ENCODE measurements at places on chromosomes 7 and 10.

DNA sequence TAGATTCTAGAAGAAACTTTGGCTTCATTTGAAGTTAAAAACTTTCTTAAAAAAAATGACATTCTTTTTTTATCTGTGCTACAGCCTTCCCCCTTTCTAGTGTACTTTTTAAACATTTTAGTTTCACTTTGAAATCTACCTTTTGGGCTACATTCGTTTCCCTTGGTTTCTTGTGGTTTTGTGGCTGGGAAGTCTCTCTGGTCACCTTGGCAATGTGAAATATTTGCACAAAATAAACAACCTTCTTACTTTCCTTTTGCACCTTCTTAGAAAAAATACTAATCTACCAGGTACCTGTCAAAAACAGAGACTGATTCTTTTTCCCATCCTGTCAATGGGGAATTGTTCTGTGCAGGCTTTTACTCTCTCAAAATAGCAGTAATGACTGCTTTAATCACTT lies 350.2 kb downstream of the GATA3 start:
- DNase-seq = no peak

- DNase-seq = no peak
These were observed 308.5 kb upstream of the MAGI2 start for GRCh38 chr7:79761876-79762429.

DNA sequence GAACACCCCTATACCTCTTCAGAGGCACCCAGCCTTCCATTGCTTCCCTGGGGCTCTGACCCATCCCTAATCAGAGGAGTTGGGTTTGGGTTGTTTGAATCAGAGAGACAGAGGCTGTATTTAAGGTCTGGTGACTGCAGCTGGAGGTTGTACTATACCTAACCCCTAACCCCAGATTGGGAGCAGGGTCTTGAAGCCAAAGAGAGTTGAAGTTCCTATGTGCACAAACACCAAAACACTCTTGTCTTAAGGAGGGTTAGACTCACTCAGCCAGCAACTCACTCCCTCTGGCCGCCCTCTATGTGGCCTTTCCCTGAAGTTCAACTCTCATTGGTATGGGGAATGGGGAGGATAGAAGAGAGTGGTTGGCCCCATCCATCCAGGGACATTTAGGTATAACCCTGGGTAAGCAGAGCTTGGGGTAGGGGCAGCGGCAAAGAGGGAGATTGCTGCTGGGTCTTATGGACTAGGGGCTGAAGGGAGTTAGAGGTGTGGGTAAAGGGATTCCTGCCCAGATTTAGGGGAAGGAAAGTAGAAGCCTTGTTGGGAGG lies 80.0 kb downstream of the PAX2 start:
- DNase-seq = no peak

DNA sequence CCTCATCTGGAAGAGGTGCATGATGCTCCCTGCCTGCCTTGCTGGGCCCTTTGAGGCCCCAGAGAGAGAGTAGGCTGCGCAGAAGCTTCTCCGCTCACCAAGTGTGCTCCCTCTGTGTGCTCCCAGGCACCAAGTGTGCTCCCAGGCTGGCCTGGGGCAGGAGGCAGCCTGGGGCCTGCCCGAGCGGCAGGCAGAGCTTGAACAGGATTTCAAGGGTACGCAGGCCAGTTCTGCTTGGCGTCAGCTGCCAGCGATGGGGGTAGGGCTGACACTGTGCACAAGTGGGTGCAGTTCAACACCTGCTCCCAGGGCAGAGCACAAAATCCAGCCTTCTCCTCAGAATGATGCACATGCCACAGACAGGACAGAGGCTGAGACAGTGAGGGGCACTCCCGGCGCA lies 119.7 kb downstream of the FAM53B start:
- no peak for DNase-seq

GRCh38 chr10:1133495-1134045 lies 77.4 kb downstream of the WDR37 start:
- DNase-seq = no peak

DNA sequence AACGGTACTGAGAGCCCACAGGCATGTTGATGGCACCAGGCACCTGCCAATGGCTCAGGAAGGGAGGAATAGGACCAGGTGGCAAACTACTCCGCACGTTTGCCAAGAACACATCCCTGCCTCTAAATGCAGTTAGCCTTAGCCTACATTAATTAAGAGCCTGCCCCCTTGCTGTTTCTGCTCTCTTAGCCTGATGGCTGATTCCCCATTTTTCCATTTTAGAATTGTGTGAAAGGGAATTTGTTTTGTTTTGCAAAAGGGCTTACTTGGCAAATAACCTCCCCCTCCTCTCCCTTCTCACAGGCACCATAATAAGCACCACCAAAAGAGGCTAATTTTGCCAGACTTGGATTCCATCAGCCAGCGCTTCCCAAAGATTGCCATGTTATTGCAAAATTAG lies 1203.2 kb downstream of the SORCS3 start:
- no peak for DNase-seq

GRCh38 chr10:78182841-78183240 lies 149.2 kb downstream of the RPS24 start:
- DNase-seq = no peak

- no peak for DNase-seq
These were observed 64.5 kb downstream of the VWA2 start for GRCh38 chr10:114303556-114303955.

DNA sequence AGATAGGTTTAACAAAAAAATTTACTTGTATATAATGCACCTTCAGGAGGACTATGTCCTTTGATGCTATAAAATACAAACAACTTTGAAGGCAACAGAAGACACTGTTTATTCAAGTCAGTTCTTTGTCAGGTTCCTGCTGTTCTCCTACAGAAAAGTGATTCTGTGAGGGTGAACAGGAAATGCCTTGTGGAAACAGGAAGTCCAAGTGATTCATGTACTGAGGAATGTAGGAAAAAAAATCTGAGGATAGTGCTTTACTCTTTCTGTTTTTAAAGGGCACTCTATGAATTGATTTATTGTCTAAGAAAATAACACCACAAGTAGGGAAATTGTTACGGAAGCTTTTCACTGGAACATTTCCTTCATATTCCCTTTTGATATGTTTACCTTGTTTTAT lies 171.9 kb downstream of the HDAC9 start:
- DNase-seq = no peak

GRCh38 chr7:69691734-69692133 lies 93.5 kb downstream of the AUTS2 start:
- no peak for DNase-seq

- no peak for DNase-seq
These were observed 135.1 kb downstream of the C10orf105 start for GRCh38 chr10:71584461-71584860.

DNA sequence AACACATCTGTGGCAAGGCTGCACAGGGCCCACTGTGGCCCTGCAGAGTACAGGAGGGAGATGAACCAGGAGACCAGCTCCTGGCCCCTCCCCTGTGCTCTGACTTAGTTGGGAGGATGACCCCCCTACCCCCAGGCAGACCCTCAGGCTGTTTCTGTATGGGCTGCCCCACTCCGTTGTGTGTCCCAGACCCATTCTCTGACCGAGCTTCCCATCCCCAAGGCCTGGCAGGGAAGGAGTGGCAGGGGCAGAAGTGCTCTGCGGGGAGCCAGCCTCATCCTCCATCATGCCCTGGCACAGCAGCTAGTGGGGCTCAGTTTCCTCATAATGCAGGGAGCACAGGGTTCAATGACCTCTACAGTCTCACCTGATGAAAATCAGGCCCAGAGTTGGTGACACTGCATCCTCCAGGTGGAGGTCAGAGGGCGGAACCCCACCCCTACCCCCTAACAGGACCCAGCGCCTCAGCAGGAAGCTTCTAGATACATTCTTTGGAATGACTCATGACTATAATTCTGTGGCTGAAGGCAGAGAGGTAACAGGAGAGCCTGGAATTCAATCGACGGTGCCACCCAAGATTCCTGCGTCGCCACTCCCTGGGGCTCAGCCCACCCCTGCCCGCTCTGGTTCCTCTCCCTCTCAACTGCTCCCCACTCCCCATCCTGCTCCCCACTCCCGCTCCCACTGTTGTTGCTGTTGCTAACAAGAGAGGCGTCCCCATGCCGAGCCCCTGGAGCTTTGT lies 18.2 kb downstream of the PODXL start:
- DNase-seq = no peak

DNA sequence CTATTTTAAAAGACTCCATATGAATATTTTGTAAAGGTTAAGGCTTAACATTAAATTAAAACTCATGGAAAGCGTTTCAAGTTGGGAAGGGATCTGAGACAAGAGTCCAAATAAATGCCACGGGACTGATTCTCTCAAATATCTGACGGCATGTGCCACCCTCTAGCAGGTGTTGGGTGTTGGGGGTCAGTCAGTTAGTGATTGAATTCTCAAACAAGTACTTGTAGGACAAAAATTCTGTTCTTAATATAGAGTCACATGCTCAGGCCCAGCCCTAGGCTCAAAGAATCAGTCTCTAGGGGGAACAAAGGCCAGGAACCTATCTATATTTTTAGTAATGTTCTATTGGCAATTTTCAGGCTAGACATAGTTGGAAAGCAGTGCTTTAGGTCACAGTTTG lies 39.1 kb downstream of the SGCE start:
- no peak for DNase-seq

GRCh38 chr7:2924866-2925840 lies 81.0 kb upstream of the GNA12 start:
- no peak for DNase-seq

GRCh38 chr10:61390851-61391250 lies 62.3 kb downstream of the TMEM26 start:
- no peak for DNase-seq

GRCh38 chr10:74827045-74827441 lies 643 bp downstream of the KAT6B start:
- DNase-seq = no peak

DNA sequence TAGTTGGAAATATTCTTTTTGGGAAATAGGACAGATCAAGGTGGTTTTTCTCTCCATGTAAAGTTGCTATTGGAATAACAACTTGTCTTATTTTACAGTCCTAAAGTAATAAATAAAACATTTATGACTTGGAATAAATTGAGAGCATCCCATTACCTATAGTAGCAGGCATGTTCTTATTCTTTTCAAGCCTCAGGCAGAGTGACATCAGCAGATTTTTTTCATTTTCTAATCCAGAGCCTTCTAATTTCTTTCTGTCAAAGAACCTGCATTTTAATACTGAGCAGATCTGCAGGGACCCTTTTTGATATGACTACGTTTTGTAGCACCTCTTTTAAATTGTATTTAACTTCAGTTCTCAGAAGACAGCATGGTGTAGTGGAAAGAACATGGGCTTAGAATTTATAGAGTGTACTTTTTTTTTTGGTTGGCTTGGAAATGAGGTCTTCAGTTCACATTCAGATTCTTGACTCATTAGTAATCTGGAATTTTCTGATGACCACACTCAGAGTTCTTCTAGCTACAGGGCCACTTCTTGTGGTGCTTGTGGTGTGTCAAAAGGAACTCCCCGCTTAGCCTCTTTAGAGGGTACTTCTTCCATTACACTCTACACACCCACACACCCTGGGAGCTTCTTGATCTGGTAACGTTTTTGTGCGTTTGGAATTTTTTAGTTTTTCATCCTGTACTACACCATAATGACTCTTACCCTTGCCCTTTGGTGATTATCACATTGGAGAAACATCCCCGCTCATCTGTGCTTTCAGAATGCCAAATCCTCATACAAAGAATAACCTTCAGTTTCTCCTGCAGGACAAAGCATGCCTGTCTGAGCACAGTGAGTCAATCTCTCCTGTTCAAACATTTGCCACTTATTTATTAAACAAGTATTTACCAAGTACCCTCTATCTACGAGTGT lies 34.6 kb downstream of the AGK start:
- no peak for DNase-seq

- no peak for DNase-seq
These were observed 32.2 kb upstream of the EXOC6 start for GRCh38 chr10:92816091-92816531.

- no peak for DNase-seq
These were observed 37.8 kb downstream of the RSU1 start for GRCh38 chr10:16779384-16779915.

GRCh38 chr7:63113713-63114285 lies 884.9 kb upstream of the ZNF722 start:
- DNase-seq = no peak

- DNase-seq = no peak
These were observed 64.3 kb upstream of the NKX6-2 start for GRCh38 chr10:132850246-132850645.

DNA sequence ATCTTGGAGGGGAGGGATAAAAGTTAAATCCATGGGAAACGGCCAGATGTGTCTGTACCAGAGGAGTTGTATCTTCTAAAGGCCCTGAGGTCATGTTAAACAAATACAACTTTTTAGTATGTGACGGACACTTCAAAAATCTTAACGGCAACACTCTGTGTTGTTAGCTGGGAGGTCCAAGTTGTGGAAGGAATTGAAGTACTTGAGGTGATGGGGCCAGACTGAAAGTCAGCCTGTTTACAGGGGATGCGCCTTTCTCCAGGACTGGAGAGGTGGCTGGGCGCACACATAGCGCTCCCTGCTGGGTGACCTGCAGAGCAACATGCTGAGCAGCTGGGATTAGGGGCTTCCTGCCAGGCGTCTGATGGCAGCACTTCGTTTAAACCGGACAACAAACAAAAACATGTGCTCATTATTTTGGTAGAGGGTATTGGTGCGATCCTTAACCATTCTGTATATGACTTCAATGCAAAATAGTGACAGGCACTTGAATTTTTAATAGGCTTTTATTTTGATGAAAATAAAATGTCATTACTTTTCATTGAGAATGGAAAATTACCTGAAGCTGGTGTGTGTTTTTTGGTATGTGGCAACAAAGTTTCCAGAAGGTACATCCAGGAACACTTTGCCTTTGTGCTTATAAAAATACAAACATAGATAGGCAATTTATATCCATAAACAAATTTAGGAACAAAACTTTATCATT lies 198.2 kb downstream of the MLLT10 start:
- DNase-seq = peak; percentile 50

GRCh38 chr10:122877264-122877663 lies 2.1 kb downstream of the FAM24B start:
- no peak for DNase-seq

- DNase-seq = no peak
These were observed 205.8 kb downstream of the HECW1 start for GRCh38 chr7:43318188-43318770.

GRCh38 chr7:108605559-108606201 lies 36.0 kb downstream of the DNAJB9 start:
- DNase-seq = no peak

DNA sequence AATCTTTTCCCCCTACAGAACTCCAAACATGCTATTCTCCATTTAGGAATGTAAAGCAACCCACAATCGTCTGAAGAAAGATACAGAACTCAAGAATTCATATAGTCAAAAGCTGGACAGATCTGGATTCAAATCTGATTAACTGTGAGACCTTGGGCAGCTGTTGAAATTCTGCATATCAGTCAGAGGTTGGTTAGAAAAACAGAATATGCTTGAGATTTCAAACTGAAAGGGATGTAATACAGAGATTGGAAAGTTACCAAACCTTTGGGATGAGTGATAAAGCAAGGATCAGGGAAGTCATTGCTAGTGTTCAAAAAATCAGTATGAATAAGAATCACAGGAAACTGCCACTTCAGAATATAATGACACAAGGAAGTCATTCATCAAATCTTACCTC lies 406.6 kb downstream of the HTR7 start:
- no peak for DNase-seq

DNA sequence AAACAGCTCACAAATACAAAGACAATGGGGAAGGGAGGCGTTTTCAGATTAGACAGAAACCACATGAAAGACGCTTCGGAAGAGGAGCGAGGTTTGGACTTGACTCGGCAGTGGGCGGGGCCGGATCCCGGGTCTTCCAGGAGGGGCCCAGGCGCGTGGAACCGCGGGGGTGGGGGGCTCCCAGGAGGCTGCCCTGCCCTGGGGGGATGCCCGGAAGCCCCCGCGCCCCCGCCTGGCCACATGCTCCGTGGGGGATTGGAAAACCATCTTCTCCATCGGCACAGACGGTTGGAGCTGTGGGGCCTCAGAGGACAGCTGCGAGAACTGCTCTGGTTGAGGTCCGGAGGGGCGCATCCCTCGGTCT lies 186.0 kb upstream of the SHH start:
- DNase-seq = no peak

All from GDM1 (cell line).